ENCODE measurements at places on chromosomes 16 and 17.
A peak's percentile ranks its signal among the peaks of the same experiment; 100 is the strongest.

DNA sequence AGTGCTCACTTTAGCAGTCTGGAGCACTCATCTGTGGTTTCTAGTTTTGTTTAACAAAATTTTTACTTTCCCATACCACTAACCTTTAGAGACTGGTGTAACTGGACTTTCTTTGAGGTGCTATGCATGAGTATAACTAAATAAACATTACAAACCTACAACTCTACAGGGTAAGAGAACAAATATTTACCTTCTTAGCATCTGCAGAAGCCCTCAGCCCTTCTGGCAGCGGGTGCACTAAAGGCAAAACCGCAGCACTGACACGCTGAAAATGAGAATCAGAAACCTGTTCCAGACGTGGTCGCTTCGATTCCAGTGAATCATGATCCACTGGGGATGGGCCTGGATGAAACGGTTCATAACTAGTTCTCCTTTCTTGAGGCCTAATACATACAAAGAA, 43.7 kb downstream of the NCOR1 start:
- DNase-seq = no peak

GRCh38 chr17:38745545-38745944, 2.6 kb downstream of the PCGF2 start:
- no peak for DNase-seq

GRCh38 chr17:8126491-8127066, 2.7 kb upstream of the HES7 start:
- DNase-seq = no peak

GRCh38 chr16:58644765-58645487, 15.3 kb upstream of the CNOT1 start:
- DNase-seq = no peak

DNA sequence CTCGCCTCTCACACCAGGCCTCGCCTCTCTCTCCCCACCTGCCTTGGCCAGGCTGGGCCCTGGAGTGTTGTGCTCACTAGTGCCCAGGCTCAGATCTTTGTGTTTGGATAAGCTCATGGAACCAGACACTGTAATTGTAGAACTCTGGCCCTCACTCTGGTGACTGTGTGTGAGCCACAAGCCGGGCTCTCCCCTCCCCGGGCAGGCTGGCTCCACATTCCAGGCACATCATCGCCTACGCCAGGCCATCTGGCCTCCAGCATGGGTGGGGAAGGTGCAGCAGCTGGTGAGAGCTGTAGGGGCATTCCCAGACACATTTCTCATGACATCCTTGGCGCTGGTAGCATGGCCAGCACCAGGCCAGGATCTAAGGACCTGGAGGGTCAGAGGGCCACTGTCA, 202.3 kb downstream of the RAB11FIP4 start:
- DNase-seq = peak; percentile 89

DNA sequence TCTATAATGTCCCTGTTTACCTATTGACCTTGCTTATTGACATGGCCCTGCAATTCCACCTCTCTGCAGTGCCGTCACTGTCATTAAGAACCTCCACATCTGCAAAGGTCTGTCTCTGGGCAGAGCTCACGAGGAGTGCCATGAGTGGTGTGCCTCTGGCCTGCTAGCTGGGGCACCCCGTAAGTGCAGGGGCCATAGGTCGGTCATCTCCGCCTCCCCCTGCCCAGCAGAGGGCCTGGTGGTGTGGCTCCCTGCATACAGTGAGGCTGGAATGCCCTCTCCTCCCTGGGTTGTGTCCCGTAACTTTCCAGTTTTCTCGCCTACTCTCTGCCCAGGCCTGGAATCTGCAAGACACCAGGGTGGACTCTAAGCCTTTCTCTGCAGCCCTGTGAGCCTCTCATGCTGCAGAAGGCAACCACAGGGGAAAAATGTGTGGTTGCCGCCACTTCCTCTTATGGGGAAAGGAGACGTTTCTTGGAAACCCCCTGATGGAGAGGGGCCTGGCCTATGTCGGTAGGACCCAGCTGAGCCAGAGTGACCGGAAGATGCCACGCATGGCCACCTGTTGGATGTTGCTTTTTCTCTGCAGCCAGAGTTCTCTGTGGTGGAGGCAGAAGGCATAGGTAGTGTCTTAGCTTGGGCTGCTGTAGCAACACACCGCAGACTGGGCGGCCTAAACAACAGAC, 2.7 kb upstream of the SNX20 start:
- DNase-seq = no peak

GRCh38 chr17:31908386-31908785, 6.9 kb upstream of the UTP6 start:
- no peak for DNase-seq

GRCh38 chr17:75721463-75722011, 278 bp downstream of the ITGB4 start:
- DNase-seq = no peak

DNA sequence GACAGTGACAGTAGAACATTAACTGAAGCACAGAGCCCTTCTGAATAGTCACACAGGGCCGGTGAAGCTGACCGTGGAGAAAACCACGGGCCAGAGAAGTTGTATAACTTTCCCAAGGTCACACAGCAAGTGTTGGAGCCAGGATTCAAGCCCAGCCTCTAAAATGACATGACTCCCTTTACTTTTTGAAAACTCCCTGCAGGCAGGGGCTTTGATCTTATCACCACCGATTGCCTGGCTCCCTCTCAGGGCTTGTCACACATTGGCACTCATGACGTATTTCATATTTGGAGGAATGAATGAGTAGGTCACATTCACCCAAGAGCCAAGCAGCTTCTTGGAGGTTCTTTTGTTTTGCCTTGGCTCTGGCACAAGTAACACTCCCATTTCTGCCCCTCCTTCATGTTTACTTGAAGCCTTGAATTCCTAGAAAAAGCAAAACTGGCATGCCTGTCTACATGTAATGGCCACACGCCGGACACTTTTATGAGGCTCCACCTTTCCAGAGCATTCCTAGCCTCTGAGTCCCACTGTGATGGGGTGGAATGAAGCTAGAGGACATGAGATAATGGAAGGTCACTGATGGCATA, 13.3 kb upstream of the RBBP6 start:
- peak; percentile 53 for DNase-seq

DNA sequence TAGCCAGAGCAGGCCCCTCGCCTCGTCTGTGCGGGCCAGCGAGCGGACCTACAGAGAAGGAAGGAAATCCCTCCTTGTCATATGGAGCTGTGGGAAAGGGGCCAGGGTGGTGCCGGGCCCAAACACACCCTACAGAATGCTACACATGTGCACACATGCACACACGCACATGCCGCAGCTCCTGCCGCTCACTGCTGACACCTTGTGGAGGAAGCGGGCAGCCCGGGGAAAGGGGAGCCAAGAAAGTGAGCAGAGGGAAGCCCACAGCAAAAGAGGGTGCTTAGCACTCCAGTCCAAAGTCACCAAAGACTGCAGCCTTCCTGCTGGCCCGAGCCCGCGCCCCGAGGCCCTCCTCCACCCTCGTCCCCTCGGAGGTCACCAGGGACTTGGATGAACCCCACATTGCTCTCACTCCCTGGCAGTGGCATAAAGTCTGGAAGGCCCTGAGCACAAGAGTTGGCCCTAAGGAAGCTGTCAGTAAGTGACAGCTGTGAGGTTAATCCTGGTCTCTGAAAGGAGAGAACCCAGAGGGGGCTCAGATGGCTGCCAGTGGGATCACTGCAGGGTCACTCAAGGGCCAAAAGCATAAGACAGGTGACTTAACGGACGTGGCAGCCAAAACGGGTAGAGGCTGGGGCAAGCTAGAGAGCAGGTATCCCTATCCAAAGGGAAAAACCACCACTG, 68.2 kb downstream of the MYO18A start:
- peak; percentile 64 for DNase-seq

DNA sequence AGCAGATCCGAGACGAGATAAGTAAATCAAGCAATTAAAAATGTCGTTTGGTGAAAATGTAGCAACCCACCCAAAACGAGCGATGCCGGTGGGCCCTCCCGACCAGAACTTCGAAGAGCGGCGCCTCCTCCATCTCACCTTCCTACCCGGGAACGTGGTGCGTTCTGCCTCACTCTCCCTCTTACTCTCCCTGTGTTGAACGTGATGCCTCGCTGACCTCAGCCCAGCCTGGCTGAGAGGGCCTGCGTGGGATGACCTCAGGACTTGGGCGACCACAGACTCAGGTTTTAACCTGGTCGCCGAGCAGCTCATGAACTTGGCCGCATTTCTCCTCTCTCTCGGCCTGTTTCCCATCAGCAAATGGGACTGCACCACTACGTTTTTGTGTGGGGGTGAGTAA, 69.7 kb upstream of the RPL38 start:
- no peak for DNase-seq

DNA sequence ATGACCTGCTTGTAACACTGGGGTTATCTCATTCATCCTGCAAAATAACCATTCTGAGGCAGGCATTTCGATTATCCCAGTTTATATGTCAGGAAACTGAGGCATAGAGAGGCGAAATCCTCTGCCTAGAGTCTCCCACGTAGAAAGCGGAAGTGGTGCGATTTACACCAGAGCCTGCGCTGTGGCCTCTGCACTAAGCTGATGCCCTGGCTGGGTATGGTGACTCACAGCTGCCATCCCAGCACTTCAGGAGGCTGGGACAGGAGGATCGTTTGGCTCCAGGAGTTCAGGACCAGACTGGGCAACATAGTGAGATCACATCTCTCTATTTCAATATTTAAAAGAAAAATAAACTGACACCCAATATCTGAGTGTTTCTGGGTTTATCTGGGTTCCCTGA, 59.3 kb upstream of the BCO1 start:
- no peak for DNase-seq

- no peak for DNase-seq
These were observed 144.3 kb upstream of the MYOCD start for GRCh38 chr17:12521416-12521815.

GRCh38 chr16:89179148-89179484, 7.6 kb downstream of the CDH15 start:
- no peak for DNase-seq

DNA sequence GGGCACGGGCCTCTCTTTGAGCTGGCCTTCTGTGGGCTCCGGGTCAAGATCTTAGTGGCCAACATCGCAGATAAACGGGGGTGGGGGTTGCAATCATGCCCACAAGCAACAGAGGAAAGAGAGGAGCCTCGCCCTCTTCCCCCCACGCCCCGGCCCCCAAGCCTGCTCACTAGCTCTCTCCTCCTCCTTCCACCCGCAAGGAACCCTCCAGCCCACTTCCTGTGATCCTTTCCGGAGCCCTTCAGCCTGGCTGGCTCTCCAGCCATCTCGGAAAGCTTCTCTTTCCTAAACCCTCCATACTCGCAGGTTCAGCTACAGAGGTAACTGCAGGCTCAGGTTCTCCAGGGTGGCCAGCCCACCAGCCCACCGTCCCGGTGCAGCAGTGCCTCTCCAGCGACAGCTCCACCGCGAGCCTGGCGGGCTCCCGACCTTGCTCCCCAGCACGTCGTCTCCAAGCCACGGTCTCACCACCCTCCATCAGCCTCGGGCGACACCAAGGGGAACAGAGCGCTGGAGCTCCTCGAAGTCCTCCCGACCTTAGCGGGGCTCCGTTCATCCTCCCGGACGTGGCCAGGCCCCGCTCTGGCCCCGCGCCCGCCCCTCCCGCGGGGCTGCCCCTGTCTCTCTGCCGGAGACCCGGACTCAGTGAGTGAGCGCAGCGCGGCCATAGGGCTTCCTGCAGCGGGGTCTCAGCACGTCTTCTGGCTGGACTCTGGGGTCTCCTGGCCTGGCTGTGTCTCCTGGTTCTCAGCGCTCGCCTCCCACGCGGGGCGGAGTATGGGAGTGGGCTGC, 12.9 kb upstream of the ODF4 start:
- no peak for DNase-seq

GRCh38 chr16:15507301-15507958, 73.0 kb downstream of the BMERB1 start:
- peak; percentile 72 for DNase-seq

- DNase-seq = no peak
These were observed 44.6 kb upstream of the ZNF750 start for GRCh38 chr17:82884341-82884969.

DNA sequence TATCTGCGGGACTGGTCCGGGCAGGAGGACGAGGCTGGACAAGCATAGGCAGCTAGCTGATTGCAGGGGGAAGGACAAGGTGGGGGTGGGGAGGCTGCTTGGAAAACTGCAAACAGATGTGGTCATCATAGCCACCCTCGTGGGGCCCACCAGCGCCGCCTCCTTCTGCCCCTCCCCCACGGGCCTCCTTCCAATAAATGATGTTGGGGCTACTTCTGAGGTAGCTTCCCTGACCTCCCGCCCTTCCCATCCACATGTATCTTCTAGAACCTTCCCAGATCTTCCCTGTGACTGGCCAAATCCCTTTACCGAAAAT, 12.3 kb upstream of the CDC42EP4 start:
- DNase-seq = peak; percentile 60

DNA sequence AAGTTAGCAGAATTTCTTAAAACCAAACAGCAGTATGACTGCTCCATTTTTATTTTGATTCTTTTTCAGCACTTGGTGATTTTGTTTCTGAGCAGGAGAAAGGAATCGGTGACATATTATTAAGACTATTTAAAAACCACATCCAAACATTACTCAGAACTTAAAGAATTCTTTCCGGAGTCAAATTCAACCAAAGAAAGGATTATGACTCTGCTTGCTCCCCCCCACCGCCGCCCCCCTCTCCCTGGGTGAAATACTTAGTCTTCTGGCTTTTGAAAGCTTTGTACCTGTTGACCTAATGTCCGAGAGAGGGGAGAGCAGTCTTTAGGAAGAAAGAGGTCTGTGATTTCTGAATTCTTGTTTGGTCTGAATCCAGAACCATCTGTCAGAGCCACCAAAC, 17.9 kb upstream of the COL1A1 start:
- DNase-seq = peak; percentile 72

GRCh38 chr16:19130852-19131824, 17.4 kb downstream of the ITPRIPL2 start:
- DNase-seq = peak; percentile 45

DNA sequence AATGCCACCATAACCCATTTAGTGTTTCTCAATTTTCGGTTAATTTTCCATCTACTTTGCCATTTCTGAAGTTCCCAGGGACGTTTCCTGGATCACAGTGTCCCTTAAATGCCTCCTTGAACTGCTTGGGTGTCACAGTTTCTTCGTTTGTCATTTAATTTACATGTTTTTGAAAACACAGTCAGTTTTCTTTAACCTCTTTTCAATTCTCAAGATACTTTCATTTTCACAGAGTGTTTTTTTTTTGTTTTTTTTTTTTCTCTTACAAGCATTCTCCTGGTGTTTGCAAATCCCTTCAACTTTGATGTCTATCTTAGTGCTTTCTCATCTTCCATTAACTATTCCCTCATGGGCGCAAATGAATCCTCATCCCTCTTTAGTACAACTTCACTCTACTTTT, 283.7 kb downstream of the GRIN2A start:
- DNase-seq = no peak

GRCh38 chr16:83494459-83494858, 313.3 kb upstream of the HSBP1 start:
- no peak for DNase-seq

DNA sequence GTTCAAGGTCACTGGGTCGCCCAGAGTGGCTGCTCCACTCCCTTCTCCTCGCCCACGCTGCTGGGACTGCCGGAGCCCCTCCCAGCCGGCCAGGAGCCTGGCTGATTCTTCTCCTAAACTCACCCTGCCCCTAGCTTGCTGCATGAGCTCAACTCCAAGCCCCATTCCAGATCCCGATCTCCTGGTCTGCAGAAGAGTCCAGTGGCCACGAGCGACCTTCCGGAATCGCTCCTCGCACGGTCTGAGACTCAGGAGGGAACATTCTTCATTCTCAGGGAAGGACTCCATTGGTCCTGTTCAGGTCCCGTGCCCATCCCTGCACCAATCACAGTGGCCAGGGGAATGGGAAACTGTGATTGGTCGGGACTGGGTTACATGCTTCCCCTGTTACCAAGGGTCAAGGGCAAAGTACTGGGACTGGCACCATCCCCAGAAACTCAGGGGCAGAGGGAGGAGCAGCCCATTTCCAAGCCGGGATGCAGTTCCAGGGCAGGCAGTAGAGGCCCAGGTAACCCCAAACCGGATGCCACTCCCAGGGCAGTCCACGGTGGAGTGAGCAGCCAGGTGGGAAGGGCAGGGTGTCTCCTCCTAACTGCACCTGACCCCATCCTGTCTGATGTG, 24.5 kb upstream of the CIBAR2 start:
- DNase-seq = peak; percentile 65
